ENCODE measurements at places on chromosomes 3 and 15.

GRCh38 chr3:183410280-183410679, 18.1 kb downstream of the MCF2L2 start:
- peak; percentile 28 for DNase-seq

GRCh38 chr15:40108061-40108854, 421 bp downstream of the BMF start:
- DNase-seq: peak; percentile 31

DNA sequence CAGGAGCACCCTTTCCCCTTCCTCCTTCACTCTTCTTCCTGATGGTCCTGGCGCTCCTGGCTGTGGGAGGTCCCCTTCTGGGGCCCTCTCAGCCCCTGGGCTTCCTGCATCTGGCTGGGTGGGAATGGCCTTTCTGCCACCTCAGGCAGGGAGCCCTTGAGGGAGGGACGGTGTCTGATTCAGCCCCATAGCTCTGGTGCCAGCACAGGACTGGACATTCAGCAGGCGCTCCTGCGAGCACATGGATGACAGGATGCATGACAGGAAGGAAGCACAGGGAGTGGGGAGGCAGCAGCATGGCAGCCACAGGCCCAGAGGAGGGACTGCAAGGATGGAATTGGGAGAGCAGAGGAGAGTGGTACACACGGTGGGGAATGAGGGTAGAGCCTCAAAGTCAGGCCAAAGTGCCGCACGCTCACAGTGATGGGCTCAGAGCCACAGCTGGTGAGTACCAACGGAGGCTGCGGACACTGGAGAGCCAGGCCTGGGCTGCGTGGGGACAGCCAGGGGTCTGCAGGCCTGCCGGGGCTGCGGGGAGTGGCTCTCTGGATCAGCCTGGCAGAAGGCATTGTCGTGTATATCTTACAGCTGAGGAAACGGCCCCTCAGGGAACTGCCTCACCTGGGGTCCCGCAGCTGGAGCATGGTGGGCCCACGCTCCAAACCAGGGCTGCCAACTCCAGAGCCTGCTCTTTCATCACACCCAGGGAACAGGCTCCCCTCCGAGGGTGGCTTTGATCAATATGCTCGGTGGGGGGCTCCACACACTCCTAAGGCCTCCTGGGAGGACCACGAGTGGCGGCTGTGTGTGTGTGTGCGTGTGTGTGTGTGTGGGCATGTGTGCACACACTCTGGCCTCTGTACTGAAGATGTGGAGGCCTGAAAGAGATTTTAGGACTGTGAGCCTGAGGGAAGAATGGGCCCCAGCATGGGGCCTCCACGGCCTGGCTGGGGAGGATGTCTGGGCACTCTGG, 51.4 kb upstream of the CTSH start:
- DNase-seq: no peak

- no peak for DNase-seq
Observed at GRCh38 chr15:48962662-48963523, 826 bp downstream of the SHC4 start.

DNA sequence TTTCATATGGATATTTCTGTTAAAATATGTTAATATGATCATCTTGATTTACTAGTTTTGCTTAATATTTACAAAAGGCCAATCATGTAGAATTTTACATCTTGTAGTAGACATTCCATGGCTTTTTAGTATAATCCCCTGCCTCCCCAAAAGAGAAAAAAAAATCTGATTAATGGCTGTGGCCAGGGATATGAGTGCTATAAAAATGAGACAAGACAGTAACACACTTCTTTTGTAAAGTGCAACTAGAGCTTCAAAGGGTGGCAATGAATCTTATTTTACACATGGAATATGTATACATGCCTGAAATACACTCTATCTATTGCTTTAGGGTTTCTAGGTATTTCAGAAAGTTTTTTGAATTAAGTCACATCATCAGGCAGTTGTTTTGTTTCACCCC, 112.2 kb upstream of the NANOGP8 start:
- DNase-seq: no peak

DNA sequence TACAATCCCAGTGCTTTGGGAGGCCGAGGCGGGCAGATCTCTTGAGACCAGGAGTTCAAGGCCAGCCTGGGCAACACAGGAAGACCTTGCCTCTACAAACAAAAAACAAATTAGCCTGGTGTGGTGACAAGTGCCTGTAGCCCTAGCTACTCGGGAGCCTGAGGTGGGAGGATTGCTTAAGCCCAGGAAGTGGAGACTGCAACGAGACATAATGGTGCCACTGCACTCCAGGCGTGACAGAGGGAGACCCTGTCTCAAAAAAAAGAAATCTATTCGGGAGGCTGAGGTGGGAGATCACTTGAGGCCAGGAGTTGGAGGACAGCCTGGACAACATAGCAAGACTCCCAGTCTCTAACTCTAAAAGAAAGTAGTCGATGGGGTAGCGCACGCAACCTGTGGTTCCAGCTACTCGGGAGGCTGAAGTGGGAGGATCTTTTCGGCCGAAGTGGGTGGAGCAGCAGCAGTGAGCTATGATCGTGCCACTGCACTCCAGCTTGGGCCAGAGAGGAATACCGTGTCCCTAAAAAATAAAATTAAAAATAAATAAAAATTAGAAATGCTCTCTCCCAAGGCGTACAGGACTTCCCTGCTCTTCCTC, 775 bp downstream of the C3orf33 start:
- DNase-seq: no peak

DNA sequence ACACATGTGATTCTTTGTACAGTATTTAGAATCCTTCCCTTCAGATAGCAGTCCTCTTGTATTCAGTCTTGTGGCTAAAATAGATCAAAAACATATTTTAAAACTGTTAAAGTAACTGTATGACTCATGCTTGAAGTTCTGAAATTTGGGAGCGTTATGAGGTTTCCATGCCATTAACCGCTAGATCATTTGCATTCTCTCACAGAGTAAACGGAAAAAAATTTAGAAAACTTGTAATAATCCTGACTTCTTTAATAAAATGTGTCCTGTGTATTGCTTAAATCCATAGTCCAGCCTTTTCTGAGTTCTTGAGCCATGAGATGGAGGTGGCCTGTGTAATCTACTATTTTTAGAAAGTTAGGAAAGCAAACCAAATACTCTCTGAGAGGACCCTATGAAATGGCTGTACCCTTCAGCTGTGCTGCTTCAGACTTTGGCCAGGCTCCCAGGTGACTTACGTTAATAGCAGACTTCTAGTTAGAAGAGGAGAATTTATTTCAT, 33.8 kb downstream of the MBNL1 start:
- DNase-seq: no peak

- no peak for DNase-seq
Observed at GRCh38 chr3:127262533-127262932, 25.3 kb downstream of the PRR20G start.

GRCh38 chr3:186021673-186022362, 84.0 kb upstream of the TRA2B start:
- DNase-seq: peak; percentile 91

GRCh38 chr15:47331829-47332393, 385.4 kb upstream of the SEMA6D start:
- no peak for DNase-seq

GRCh38 chr3:57000012-57000411, 60.5 kb upstream of the SPATA12 start:
- DNase-seq: no peak

DNA sequence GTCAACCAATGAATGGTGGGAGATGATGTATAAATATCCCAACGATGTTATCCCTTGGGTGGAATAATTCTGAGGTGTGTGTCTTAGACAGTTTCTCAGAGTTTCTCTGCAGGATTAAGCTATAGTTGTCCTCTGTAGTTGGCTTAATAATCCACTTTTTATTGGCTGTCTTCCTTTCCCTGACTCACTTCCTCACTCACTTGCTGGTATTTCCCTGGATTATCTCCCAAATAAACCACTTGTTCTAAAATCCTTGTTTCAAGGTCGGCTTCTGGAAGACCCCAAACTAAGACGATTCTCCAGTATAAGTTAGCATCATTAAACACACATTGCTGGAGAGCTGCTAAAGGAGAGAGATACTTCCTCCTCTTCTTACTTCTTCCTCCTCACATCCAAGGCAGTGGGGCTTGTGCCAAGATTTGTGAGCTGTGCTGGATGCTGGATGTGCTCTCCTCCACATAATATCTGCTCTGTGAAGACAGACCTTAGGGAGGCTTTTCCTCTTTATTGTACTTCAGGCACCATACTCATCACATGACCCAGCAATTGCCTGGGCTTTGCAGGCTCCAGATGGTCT, 22.5 kb upstream of the ROPN1 start:
- peak; percentile 64 for DNase-seq

DNA sequence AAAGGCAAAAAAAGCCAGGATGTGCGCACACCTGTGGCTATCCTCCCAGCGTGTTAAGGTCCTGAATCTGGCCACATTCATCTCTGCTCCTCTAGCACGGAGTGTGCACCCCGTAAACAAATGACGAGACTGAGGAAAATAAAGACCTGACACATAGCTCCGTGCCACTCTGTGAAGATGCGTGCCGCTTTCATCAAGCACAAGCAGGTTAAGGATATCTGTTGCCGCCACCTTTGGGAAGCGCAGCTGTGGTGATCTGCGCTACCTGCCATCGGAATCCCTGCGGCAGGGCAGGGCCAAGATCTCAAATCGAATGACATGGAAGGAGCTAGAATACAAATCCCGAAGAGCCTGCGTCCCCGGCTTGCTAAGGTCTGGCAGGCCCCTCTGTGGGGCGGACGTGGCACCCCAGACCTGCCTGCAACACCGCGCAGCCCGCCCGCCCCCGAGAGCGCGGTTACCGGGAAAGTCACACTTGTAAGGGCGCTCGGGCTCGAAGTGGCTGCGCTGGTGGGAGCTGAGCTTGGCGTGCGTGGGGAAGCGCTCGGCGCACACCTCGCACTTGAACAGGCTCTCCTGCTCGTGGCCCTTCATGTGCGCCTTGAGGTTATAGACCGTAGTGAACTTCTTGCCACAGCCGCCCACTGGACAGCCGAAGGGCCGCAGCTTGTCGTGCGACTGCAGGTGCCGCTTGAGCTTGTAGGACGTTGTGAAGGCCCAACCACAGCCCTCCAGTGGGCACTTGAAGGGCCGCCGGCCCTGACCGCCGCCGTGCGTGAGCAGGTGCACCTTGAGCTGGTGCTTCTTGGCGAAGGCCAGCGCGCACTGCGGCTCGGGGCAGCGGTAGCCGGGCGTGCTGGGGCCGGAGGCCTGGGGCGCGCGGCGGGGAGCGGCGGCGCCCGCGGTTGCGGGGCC, 936 bp downstream of the ZXDC start:
- peak; percentile 39 for DNase-seq

GRCh38 chr3:22568285-22568684, 634.8 kb upstream of the UBE2E2 start:
- no peak for DNase-seq

- DNase-seq: no peak
Observed at GRCh38 chr15:22786868-22787698, 639 bp downstream of the NIPA1 start.

GRCh38 chr3:185508335-185508991, 9.6 kb upstream of the TMEM41A start:
- DNase-seq: no peak

- DNase-seq: peak; percentile 34
Observed at GRCh38 chr15:62089616-62090015, 22.8 kb downstream of the C2CD4A start.

DNA sequence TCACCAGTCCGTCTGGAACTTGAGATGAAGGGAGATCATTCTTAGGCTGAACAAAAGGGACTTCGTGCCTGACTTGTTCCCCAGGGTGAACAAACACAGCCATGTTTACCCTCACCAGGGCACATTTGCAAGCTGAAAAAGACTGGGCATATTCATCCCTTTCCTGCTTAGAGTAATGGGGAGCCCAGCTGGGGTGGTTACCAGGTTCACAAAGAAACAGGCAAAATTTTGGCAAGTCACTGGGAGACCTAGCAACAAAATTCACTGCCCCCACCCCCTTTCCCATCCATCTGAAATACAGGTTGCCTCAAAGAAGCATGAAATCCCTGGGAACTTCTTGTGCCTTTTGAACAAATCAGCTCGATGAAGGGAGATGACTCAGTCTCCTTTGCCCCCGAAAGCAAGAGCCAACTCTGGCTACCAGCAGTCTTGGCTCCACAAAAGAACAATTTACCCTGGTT, 775.0 kb downstream of the SQOR start:
- no peak for DNase-seq

DNA sequence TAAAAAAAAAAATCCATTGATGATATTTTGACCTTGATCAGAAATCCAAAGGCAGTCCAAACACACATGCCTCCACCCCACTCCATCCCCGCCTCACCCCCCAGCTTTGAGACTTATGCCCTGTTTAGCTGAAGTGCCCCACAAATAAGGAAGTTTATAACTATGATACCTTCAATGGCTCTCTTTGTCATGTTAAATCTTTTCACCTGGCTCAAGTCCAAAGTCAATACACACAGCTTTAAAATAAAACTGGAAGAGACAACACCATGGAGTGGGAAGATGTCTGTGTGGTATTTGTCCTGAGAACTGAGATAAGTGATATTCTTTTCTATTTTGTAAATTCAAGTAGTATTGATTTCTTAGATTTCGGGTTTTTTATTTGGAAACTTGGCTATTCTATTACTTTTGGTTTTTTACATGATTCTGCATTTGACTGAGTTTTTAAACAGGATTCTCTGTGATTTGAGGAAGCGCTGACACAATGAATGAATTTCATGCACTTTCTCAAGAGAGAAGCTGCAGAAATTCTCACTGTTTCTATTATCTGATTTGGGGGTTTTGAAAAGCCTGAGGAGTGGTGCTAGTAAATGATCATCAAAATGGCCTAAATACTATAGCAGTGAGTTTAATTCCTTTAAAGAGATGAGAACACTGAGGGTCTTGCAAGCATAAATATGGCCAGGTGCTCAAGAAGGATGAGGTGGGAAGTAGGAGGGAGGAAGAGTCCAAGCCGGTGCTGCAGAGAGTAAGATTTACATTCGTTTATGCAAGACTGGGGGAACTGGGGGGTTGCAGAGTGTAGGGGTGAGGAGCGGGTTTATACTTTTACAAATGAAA, 5.2 kb downstream of the FOXB1 start:
- DNase-seq: no peak

DNA sequence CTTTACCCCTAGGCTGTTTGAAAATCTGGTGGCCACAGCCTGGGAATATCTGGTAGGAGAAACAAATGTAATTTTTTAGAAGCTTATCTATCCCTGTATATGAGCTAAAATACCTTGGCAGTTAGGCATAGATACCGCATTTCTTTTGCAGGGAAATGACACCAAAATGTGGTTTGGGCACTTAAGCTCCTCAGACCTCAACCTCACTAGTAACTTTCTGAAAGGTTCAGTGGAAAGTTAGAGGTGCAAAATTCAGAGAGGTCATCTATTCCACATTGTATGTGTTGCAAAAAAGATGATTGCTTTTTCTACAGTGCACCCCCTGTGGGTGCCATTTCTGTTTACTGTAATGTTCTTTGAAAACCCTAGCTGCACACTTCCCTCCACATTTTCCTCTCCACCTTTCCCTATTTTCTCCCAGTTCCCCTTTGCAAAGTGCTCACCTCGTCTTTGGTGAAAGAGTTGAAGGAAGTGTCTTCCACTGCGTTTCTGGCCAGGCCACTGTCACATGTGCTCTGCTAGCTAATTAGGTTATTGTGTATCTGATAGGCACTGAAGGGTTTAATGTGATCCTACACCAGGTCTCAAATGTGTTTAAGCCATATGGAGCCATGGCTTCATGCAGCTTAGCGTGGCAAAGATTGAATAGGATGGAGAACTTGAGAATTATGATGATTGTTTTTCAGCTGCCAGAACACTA, 1.3 kb downstream of the SACM1L start:
- peak; percentile 26 for DNase-seq

GRCh38 chr15:51731549-51732267, 5.7 kb downstream of the LYSMD2 start:
- DNase-seq: peak; percentile 55

- no peak for DNase-seq
Observed at GRCh38 chr3:170558427-170558826, 27.4 kb downstream of the SLC7A14 start.

- no peak for DNase-seq
Observed at GRCh38 chr15:42729409-42729808, 7.5 kb downstream of the CDAN1 start.

GRCh38 chr15:94119923-94120775, 111.2 kb upstream of the MCTP2 start:
- peak; percentile 65 for DNase-seq
